ENCODE measurements at places on chromosomes 7 and 10.
A peak's percentile ranks its signal among the peaks of the same experiment; 100 is the strongest.

DNA sequence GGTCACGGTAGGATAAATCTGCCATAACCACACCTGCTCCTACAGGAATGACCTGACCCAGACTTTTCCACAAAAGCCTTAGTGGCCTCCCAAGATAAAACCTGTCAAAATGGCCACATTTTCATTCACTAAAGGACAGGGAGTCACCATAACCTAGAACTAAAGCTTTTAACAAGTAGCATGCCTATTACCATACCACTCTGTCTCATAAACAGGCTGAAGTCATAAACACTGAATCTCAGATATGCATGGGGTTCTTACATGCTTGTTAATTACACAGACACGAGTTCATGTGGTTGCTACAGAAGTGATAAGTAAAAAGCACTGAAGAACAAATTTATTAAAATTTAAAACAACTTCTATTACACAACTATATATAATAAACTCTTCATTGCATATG lies 56.0 kb downstream of the HIPK2 start:
- DNase-seq: no peak

DNA sequence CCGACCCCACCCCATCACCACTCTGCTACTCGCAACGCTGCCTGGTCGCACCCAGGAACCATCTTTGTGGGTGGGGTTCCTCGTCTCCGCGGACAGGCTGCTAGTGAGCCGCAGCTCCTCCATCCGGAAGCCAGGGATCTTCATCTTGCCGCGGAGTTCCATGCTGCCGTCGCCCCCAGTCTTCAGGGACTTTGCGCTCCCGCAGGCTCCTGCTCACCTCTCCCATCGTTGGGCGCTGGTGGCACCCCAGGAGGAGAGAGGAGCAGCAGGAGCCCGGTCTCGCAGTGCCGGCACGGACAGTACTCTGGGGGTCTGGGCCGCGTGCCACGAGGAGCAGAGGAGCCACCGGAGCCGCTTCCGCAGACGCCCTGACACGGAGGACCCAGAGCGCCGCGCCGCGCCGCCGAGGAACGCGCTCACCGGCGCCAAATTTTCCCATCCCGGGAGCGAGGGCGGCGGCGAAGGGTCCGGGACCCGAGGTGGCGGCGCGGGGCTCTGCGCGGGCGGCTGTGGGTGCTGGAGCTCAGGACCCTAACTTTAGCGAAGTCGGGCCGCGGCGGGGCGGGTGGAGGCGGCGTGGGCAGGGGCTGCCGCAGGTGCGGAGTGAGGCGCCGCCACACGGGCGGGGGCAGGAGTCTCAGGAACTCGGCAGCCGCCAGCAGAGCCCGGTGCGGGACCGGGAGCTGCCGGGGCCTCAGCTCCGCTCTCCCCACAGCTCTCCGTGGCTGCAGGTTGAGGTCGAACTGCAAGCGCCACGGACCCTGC lies 750.1 kb upstream of the SORCS1 start:
- DNase-seq: no peak

DNA sequence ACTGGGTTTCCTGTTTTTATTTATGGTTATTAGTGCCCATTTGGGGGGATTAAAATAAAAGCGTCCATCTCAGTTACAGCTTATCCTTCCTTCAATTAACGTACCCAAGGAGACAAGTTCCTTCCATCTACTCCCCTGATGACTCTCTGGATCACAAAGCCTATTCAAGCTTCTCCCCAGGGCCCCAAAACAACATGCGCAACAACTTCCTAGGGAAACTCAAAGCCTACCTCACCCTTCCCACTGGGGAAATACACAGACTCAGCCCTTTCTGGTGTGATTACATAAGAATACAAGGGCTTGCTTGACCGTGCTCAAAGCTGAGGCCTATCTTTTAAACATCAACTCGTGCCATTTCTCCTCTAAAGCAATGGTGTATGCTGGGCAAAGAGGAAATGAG lies 112.4 kb downstream of the CDK6 start:
- no peak for DNase-seq

DNA sequence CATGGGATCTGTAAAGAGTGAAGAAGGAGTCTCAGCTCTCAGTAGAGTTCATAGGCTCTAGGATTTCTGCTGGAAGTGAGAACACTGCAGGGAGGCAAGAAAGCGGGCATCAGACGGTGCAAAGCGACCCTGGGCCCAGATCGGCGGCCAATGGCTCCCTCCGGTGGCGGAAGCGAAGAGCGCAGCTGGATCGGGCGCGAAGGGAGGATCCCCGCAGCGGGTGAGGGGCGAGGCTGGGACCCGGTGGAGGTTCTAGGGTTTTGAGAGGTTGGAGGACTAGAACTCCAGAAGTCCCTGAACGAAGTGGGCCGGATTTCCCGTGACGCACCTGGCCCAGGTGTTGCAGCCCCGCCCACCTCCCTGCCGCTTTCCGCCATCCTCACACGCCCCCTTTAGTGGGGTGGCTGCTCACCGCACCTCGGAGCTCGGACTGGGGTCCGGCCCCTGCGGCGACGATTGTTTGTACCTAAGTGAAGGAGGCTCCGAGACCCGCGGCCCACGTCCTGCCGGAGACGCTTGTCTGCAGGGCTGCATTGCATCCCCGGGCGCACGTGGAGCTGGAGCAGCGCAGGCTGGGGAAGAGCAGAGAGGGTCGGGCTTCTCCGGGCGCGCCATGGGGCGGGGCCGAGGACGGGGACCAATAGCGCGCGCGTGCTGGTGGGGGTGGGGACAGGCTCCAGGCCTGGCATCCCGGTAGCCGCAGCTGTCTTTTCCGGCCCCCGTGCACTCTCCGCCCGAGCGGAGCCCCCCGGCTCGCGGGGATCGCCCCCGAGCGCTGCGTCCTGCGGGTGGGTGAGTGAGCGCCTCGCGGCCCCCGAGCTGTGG lies at the start of gene SLC12A9:
Gene SLC12A9, plus strand, starts transcription at position 666 of the 825 bp plus-strand sequence. CDS start 1,485 bp downstream, outside the sequence.
- DNase-seq: peak; percentile 82

- DNase-seq: no peak
Measured at GRCh38 chr10:61438141-61438988, 14.8 kb downstream of the TMEM26 start.

DNA sequence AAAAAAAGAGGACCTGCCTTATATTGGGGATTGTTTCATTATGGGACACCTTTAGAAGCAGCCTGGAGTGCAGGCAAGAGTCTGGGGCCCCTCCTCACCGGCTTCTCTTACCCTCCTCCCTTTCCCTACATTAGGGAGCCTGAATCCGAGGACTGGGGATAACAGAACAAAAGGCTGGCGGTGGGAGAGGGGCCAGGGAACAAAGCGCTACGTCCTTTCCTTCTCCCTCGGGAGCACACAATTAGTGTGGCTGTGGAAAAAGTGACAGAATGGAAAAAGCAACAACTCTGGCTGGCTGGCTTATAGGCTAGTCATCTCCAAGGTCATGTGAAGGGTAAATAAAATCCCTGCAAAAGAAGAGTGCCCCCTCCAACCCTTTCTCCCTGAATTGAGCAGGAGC lies 74.7 kb downstream of the LSM5 start:
- DNase-seq: no peak

DNA sequence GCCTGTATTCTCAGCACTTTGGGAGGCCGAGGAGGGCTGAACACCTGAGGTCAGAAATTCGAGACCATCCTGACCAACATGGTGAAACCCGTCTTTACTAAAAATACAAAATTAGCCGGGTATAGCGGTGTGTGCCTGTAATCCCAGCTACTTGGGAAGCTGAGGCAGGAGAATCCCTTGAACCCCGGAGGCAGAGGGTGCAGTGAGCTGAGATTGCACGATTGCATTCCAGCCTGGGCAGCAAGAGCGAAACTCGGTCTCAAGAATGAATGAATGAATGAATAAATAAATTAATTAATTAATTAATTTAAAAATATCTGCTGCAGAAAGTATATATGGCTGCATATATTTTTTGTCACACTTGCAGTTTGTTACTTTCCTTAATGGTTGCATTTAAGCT lies 781.8 kb downstream of the DNAJB9 start:
- DNase-seq: no peak

GRCh38 chr7:100153708-100154535 lies 4.6 kb downstream of the TRAPPC14 start:
- no peak for DNase-seq

Measured in activated T-cell treated with anti-CD3 and anti-CD28 coated beads for 24 hours (primary cell).